ENCODE measurements at places on chromosomes 2 and 18. TPM values are rescaled to one million over a fixed set of nuclear protein-coding genes. Genes with fewer than 3 reads are reported as not detected.

ANAPC1 gene
- 36.3 TPM for total RNA-seq

TRIM54 gene
- 2.5 TPM for total RNA-seq

TMEM169 gene
- not detected for total RNA-seq

ID2 gene
- total RNA-seq, result 378 TPM

TDRD15 gene
- not detected for total RNA-seq

NEU4 gene
- not detected for total RNA-seq

BCL11A gene
- 48.4 TPM for total RNA-seq

OBSL1 gene
- total RNA-seq, result 53.0 TPM

DES gene
- 883 TPM for total RNA-seq

- DNase-seq, result no peak
- H3K36me3 ChIP-seq, result no peaks in the 10 kb centered on the region
- no peaks in the 10 kb centered on the region for H3K27me3 ChIP-seq
- no peaks in the 10 kb centered on the region for H3K4me1 ChIP-seq
These were observed 257.3 kb upstream of the APCDD1 start for GRCh38 chr18:10197097-10197496.

DNA sequence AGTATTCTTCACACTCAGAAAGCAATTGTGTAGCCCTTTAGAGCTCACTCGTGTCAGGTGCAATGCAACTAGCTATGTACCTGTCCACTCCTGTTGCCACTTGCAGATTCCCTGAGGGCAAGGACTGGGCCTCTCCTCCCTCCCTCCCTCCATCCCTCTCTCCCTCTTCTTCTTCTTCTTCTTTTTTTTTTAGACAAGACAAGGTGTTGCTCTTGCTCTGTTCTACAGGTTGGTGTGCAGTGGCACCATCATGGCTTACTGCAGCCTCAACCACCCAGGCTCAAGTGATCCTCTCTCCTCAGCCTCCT is 119.7 kb downstream of the ACKR3 start:
- no peak overlapping the region for H3K4me3 ChIP-seq
- peaks cover 19% of the 10 kb centered on the region for H3K4me1 ChIP-seq
- H3K27ac ChIP-seq, result no peak overlapping the region
- H3K36me3 ChIP-seq, result no peaks in the 10 kb centered on the region

- no peak overlapping the region for H3K4me3 ChIP-seq
- no peak overlapping the region for H3K27ac ChIP-seq
- H3K4me1 ChIP-seq, result no peaks in the 10 kb centered on the region
- no peaks in the 10 kb centered on the region for H3K36me3 ChIP-seq
These were observed 119.1 kb downstream of the LYPD1 start for GRCh38 chr2:132550946-132551345.

GRCh38 chr18:58402247-58402646 is 226.6 kb downstream of the ALPK2 start:
- DNase-seq, result no peak
- H3K36me3 ChIP-seq, result no peaks in the 10 kb centered on the region
- no peak overlapping the region for H3K27ac ChIP-seq

GRCh38 chr2:225637259-225637658 is 237.7 kb downstream of the NYAP2 start:
- DNase-seq, result no peak
- no peaks in the 10 kb centered on the region for H3K27me3 ChIP-seq
- H3K36me3 ChIP-seq, result no peaks in the 10 kb centered on the region
- no peak overlapping the region for H3K4me3 ChIP-seq

DNA sequence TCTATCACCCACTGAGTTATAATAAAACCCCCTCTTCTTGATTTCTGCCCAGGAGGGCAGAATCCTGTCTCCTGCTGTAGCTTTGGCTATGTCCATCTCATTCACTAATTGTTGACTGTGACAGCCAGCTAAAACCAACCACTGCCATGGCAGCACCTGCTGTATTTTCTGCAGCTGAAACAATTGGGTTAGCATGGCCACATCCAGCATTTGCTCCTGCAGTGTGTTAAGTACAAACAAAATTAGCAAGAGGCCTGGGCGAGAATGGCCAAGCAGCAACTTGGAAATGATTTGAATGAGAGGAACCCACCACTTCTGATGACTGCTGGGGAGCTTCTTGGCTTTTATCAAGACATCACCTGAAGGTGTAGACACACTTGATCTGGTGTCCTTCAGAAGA is 89.4 kb upstream of the LRRTM1 start:
- no peaks in the 10 kb centered on the region for H3K27me3 ChIP-seq
- H3K4me3 ChIP-seq, result no peak overlapping the region
- no peak overlapping the region for H3K27ac ChIP-seq
- DNase-seq, result no peak
- no peaks in the 10 kb centered on the region for H3K36me3 ChIP-seq

- H3K27ac ChIP-seq, result no peak overlapping the region
- no peak overlapping the region for H3K4me3 ChIP-seq
- no peaks in the 10 kb centered on the region for H3K4me1 ChIP-seq
- no peaks in the 10 kb centered on the region for H3K27me3 ChIP-seq
- no peak for DNase-seq
- no peaks in the 10 kb centered on the region for H3K36me3 ChIP-seq
These were observed 323.9 kb downstream of the SLC8A1 start for GRCh38 chr2:40127890-40128557.

DNA sequence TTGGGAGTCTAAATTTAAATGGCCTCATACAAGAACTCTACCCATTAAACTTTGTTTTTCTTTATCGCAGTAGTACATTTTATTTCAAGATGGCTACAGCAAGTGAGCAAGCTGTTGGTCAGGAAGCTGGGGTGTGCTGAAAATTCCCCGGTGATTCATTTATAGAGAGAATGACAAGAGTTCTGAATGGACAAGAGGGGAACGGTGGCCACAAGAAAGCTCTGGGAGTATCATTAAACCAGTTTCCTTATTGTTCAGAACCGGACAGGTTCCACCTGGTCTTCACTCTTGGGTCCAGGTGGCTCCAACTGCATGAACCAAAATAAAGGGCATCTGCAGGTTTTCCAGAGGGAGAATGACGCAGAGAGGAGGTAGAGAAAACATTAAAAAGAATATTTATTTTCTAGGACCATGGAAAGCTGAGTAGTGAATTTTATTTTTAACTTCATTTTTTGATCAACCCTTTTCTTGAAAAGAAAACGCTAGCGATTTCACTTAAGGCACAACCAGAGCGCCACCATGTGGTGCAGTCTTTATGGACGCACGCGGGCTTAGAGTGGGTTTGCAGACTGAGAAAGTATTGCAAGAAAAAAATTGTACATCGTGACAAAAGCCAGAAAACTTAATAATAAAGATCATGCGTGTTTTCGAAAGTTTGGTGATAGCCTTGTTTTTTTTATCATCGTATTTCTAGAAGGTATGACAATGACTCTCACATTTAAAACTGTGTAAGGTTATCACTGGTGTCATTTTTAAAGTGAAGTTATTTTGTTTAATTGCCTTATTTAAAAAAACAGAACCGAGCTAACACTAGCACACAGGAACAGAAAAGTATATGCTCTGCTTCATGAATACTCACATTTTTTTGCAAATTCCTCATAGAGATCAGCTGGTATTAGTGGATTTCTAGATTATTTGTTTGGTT is 97.9 kb upstream of the NOL4 start:
- no peaks in the 10 kb centered on the region for H3K36me3 ChIP-seq
- H3K4me3 ChIP-seq, result no peak overlapping the region
- no peaks in the 10 kb centered on the region for H3K4me1 ChIP-seq
- no peak overlapping the region for H3K27ac ChIP-seq

- H3K36me3 ChIP-seq, result no peaks in the 10 kb centered on the region
- peak overlapping the region; percentile 71 for H3K27ac ChIP-seq
- H3K4me1 ChIP-seq, result peaks cover 82% of the 10 kb centered on the region
- H3K4me3 ChIP-seq, result no peak overlapping the region
These were observed 76.9 kb downstream of the CLHC1 start for GRCh38 chr2:55155206-55155605.

GRCh38 chr2:136351684-136352083 is 233.7 kb upstream of the CXCR4 start:
- H3K36me3 ChIP-seq, result no peaks in the 10 kb centered on the region
- H3K4me1 ChIP-seq, result no peaks in the 10 kb centered on the region
- DNase-seq, result no peak
- no peak overlapping the region for H3K27ac ChIP-seq
- no peaks in the 10 kb centered on the region for H3K27me3 ChIP-seq

GRCh38 chr2:51990684-51991083 is 958.8 kb upstream of the NRXN1 start:
- H3K27me3 ChIP-seq, result no peaks in the 10 kb centered on the region
- H3K27ac ChIP-seq, result no peak overlapping the region
- no peaks in the 10 kb centered on the region for H3K4me1 ChIP-seq
- H3K36me3 ChIP-seq, result no peaks in the 10 kb centered on the region

- no peaks in the 10 kb centered on the region for H3K27me3 ChIP-seq
- H3K4me3 ChIP-seq, result no peak overlapping the region
- no peaks in the 10 kb centered on the region for H3K4me1 ChIP-seq
- peaks cover 12% of the 10 kb centered on the region for H3K36me3 ChIP-seq
These were observed 9.6 kb downstream of the IFIH1 start for GRCh38 chr2:162308747-162309503.

GRCh38 chr2:128734521-128735295 is 416.0 kb upstream of the HS6ST1 start:
- no peak overlapping the region for H3K4me3 ChIP-seq
- no peaks in the 10 kb centered on the region for H3K36me3 ChIP-seq
- H3K27ac ChIP-seq, result no peak overlapping the region
- no peak for DNase-seq
- H3K27me3 ChIP-seq, result no peaks in the 10 kb centered on the region
- peaks cover 25% of the 10 kb centered on the region for H3K4me1 ChIP-seq

GRCh38 chr2:223578846-223579245 is 23.3 kb downstream of the SCG2 start:
- H3K4me1 ChIP-seq, result peaks cover 14% of the 10 kb centered on the region
- no peaks in the 10 kb centered on the region for H3K27me3 ChIP-seq
- H3K36me3 ChIP-seq, result no peaks in the 10 kb centered on the region
- DNase-seq, result no peak

DNA sequence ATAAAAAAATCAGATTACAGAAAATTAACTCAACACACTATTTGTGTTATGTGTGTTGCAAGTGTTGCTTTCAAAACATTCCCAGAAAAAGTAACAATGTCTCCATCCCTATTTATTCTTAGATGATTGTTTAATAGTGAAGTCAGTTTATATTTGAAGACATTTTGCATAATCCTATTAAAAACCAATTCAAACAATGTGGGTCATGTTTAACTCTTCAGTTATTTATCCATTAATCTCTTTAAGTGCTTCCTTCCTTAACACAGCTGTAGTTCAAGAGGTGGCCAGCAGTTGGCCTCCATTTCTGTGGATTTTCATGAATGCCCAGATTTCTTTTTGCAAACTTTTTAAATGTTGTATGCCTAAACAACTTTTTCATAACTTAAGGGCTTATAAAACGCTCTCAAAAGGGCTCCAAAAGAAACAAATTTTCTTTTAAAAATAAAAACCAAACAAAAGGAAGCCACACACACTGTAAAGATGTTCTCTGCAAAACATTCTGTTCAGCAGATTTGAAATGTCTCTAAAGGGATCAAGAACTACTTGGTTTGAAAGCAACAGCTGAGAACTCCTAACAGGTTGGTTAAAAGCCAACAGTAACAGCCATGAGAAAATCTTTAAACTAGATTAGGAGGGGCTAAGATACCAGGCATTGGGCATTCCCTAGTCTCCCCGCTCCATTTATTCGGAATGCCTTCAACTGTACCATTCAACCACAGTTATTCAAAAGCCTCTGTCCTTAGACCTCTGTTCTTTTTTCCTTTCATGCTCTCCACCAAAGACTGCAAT is 71.5 kb downstream of the THADA start:
- H3K36me3 ChIP-seq, result no peaks in the 10 kb centered on the region
- H3K4me1 ChIP-seq, result peaks cover 33% of the 10 kb centered on the region
- H3K27me3 ChIP-seq, result no peaks in the 10 kb centered on the region
- peak overlapping the region; percentile 35 for H3K27ac ChIP-seq
- no peak for DNase-seq
- no peak overlapping the region for H3K4me3 ChIP-seq

DNA sequence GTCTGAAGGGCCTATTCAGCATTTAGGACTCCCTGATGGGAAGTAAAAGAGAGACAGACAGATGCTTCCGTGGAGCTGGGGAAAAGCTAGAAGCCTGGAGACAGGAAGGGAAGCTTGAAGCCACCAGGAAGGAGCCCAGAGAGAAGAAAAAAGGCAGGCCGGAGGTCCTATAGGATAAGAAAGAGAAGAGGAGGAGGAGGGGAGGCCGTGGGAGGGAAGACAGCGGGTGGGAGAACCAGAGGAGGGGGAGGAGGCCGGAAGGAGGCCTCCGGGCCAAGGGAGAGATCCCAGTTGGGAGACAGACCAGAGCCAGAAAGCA is 107.1 kb upstream of the PKDCC start:
- peaks cover 16% of the 10 kb centered on the region for H3K4me1 ChIP-seq
- no peak overlapping the region for H3K4me3 ChIP-seq
- H3K36me3 ChIP-seq, result no peaks in the 10 kb centered on the region

- no peak for DNase-seq
- no peak overlapping the region for H3K4me3 ChIP-seq
- peaks cover 16% of the 10 kb centered on the region for H3K4me1 ChIP-seq
- no peaks in the 10 kb centered on the region for H3K27me3 ChIP-seq
- H3K27ac ChIP-seq, result no peak overlapping the region
These were observed 52.6 kb upstream of the AFF3 start for GRCh38 chr2:100194951-100195350.

- no peaks in the 10 kb centered on the region for H3K27me3 ChIP-seq
- H3K27ac ChIP-seq, result no peak overlapping the region
- no peak for DNase-seq
- H3K4me1 ChIP-seq, result no peaks in the 10 kb centered on the region
- no peaks in the 10 kb centered on the region for H3K36me3 ChIP-seq
These were observed 225.3 kb upstream of the VWC2L start for GRCh38 chr2:214185546-214185945.

DNA sequence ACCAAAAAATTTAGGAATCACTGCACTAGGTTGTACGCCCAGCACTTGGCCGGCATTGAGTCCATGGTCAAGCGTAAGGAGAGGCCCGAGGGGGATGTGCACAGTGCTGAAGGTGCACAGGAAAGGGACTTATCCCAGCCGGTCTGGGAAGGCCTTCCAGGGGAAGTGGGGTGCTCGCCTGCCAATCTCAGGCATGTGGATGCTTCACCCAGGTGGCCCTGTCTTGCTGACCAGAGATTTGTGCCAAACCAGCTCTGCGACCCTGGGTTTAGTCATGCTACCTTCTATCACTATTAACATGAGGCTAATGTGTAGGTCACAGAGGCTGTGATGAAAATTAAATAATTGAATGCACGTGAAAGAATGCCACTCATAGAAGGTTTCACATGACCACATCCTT is 1.7 kb upstream of the ITM2C start:
- H3K4me1 ChIP-seq, result peaks cover 39% of the 10 kb centered on the region
- DNase-seq, result no peak
- H3K27ac ChIP-seq, result no peak overlapping the region
- H3K36me3 ChIP-seq, result no peaks in the 10 kb centered on the region
- H3K4me3 ChIP-seq, result no peak overlapping the region
- no peaks in the 10 kb centered on the region for H3K27me3 ChIP-seq
